SJCRH30 (cell line): ENCODE measurements at places on chromosomes 3 and 15.

GRCh38 chr3:191136347-191136746 is 62.7 kb upstream of the OSTN start:
- peak; percentile 38 for DNase-seq

DNA sequence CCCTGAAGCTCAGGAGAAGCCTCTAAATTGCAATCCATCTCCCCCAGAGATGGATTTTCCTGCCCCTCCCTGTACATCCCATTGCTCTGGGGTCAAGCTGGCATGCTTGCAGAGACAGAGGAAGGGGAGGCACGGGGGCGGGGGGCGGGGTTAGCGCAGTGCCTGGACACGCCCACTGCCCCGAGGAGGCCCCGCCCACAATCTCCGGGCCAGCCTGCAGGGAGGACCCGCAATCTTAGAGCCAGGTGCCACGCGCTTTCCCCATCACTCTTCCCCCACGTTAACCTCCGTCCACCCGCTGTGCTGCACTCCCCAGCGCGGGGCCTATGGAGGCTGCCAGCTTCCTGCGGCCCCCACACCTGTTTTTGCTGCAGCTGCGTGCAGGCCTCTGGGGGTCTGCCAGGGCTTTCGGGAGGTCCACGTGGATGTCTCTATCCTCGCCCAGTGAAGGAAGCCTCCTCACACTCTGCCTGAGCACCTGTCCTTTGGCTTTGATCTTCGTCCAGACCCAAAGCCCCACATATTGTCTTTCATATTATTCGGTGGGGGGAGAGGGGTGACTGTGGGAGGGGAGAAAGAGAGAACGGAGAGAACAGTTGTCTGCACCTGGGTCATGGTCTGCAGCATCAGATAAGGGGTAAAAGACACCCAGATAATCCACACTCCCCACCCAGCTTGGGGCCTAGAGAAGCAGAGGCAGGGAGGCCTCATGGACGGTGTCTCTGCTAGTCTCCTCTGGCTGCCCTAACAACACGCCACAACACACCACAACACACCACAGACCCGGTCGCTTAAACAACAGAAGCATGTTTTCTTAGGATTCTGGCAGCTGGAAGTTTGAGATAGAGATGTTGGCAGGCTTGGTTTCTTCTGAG is 118.0 kb upstream of the MEF2A start:
- peak; percentile 98 for DNase-seq

- no peak for DNase-seq
Observed at GRCh38 chr15:64536244-64536836, 76.0 kb downstream of the ZNF609 start.

GRCh38 chr3:53382106-53382505 is 34.8 kb upstream of the DCP1A start:
- no peak for DNase-seq

GRCh38 chr3:195075941-195076875 is 194.8 kb downstream of the XXYLT1 start:
- no peak for DNase-seq

- DNase-seq = no peak
Observed at GRCh38 chr3:16272588-16272987, 7.6 kb downstream of the OXNAD1 start.

- no peak for DNase-seq
Observed at GRCh38 chr3:147620906-147621305, 211.7 kb downstream of the ZIC1 start.

GRCh38 chr3:6504347-6504746 is 356.6 kb upstream of the GRM7 start:
- DNase-seq = no peak

- DNase-seq = no peak
Observed at GRCh38 chr15:72797834-72798233, 14.3 kb upstream of the ADPGK start.

GRCh38 chr15:40952901-40953712 is at the start of gene CHAC1:
Gene CHAC1, plus strand, starts transcription at chr15:40953471. Its CDS starts 113 bp downstream, at chr15:40953584.
- DNase-seq = peak; percentile 93

DNA sequence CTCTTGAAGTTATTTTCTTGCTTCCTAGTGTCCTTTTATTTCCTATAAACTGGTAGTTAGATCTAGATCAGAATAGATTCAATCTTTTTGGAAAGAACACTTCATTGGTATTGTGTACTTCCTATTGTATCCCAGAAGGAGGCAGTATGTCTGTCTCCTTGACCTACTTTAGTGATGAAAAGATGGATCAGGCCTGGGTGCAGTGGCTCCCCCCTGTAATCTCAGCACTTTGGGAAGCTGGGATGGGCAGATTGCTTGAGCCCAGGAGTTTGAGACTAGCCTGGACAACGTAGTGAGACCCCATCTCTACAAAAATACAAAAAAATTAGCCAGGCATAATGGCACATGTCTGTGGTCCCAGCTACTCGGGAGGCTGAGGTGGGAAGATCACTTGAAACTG is 12.0 kb downstream of the BSN start:
- no peak for DNase-seq
